T follicular helper cell (primary cell): ENCODE measurements at places on chromosomes 16 and 17.

DNA sequence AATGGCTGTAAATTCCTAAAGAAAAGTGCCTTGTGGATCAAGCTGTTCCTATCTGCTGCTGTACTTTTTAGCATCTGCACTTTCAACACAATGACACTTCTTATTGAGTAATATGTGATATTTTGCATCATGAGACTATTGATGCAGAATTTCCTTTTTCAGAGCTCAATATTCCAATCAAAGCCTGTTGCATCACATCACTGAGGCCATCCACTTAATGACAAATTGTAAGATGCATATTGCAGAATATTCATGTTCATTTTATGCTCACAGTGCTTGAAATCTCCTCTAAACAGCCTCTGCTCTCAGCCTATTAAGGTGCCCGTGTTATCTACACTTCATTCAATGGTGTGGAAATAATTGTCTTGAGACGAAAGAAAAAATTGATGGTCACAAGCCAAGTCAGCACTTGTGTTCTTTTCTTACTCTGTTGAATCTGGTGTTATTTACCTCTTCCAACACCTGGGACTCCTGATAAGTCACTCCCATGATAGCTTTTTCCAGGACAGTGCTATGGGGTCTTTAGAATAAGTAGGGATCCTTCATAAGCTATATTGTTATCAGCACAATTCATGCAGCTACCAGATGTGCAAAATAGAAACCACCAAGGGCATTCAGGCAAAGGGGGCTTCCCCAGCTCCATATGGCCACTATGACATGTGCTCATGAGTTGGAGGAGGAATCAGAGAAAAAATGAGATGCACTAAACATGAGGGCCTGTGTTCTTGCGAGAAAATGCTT, 9.3 kb upstream of the SKAP1 start:
- DNase-seq: no peak

DNA sequence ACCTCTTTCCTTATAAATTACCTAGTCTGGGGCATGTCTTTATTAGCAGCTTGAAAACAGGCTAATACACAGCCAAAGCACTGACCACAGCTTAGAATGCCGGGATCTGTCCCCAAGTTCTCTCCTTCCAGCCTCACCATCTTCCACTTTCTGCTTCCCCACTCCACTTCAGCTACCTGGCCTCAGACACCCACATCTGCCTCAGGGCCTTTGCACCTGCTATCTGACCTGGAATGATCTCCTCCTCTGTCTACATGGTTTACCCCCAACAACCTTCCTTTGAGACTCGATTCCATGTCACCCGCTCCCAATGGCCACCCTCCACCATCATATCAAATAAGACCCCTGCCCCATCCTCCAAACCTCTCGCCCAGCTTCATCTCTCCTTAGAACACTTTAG, 152.6 kb upstream of the CDC42EP4 start:
- DNase-seq: no peak

GRCh38 chr17:56908001-56908542, 5.8 kb downstream of the TRIM25 start:
- no peak for DNase-seq

DNA sequence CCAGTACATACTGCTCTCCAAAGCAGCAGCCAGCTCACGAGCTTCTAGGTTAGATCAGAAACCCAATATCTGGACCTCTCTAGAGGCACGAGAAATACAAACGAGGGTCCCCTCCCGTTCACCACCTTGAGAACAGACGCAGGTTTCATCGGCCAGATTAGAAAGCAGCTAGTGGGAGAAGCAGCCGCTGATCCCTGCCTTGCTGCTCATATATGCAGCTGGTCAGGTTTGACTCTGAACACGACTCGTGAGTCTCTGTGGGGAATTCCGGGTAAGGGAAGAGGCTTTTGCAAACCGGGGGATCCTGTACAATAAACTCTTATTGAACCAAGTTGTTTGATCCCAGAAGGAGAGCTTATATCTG, 1.6 kb downstream of the VAT1L start:
- DNase-seq: no peak

DNA sequence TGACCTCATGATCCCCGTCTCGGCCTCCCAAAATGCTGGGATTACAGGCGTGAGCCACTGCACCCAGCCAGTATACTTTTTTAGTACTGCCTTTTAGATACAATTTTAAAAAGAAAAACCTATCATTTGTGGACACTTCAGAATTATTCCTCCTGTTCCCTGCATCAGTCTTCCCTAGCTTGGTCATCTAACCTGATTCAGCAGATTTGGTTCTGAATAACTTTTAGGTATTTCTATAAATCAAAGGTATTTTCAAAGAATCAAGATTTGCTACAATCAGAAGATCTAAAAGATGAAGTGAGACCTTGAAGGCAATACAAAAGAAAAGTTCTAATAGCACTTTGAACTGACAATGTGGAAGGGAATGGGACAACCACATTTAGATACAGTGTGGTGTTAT, 30.0 kb downstream of the MBTD1 start:
- DNase-seq: no peak

DNA sequence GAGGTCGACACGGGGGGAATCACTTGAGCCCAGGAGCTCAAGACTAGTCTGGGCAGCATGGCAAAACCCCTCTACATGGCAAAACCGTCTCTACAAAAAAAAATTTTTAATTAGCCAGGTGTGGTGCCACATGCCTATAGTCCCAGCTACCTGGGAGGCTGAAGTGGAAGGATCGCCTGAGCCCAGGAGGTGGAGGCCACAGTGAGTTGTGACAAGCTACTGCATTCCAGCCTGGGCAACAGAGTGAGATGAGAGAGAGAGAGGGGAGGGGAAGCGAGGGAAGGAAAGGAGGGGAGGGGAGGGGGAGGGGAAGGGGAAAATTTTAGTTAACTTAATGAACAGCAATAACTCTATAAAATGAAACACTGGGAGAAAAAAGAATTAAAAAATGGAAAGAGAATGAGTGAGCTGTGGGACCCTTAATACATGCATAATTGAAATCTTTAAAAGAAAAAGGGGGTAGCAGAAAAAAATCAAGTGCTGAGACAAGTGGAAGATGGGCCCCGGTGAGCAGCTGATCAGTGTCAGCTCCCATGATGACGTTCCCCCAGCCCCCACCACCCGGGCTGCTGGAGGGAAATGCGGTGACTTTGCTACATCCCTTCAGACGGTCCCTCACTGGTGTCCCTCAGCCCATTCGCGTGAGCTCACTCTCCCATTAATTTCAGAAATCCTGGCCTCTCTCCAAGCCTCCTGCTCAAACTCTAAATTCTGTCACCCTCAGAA, 2.7 kb downstream of the ASGR2 start:
- no peak for DNase-seq

GRCh38 chr17:42059815-42060214, 9.4 kb upstream of the C17orf113 start:
- no peak for DNase-seq

- no peak for DNase-seq
Observed at GRCh38 chr16:57009643-57010170, 20.4 kb downstream of the NLRC5 start.

GRCh38 chr16:61547626-61548025, 488.6 kb downstream of the CDH8 start:
- DNase-seq: no peak

- DNase-seq: no peak
Observed at GRCh38 chr16:318628-319027, 33.9 kb downstream of the AXIN1 start.

GRCh38 chr17:77301694-77302266, 161.0 kb downstream of the SEC14L1 start:
- DNase-seq: no peak
